ENCODE measurements at places on chromosomes 12 and 14.

DNA sequence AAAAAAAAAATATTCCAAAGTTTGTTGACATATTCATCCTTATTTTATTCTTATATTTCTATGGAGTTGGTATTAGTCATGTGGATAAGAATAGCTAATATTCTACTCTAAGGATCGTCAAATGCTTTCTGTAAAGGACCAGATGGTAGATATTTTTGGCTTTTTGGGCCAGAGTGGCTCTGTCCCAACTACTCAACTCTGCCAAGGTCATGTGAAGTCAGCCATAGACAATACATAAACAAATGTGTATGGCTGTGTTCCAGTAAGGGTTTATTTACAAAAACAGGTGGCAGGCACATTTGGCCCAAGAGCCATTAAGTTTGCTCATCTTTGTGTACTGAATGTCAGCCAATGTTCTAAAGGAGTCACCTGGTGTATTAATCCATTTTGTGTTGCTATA, 131.8 kb downstream of the TBX5 start:
- DNase-seq: no peak

DNA sequence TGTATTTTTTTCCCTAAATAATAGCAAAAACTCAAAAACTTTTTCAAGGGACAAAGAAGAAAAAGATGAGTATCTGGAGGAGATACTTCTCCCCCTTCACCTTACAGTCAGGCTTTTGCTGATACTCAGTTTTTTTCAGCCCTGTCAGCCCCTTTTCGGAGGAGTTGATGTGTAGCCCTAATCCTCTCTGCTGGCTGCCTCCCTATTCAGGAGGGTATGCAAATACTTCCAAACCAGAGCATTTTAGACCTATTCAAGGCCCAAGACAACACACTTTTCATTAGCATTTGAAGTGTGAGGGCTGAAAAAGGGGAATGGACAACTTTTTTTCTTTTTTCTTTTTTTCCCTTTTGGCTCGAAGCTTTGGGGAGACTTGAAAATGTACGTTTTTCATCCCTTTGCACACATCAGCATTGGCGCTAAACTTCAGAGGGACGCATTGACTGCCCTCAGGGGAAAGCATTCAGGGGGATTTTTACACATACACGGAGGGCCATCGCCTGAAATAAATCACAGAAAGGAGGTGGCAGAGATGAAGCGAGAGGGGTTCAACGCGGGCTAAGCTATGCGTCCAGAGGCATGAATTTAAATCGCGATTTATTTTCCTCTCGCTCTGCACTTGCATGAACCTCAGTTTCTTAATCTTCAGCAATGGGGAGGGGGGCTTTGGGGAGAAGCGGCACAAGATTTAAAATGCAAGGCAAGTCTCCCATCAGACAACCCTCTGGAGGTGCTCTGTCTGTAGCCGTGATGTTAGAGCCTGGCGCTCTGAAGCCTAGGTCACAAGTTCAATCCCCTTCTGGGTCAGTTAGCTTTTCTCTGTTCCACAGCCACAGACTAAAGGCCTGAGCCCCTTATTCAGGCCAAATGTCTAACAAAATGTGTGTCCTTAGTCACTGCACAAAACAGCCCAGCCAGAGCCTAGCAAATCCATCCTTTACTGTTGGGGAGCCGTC, 86.3 kb downstream of the ASCL1 start:
- DNase-seq: no peak

GRCh38 chr12:1946296-1946695, 27.8 kb upstream of the CACNA2D4 start:
- DNase-seq: no peak

DNA sequence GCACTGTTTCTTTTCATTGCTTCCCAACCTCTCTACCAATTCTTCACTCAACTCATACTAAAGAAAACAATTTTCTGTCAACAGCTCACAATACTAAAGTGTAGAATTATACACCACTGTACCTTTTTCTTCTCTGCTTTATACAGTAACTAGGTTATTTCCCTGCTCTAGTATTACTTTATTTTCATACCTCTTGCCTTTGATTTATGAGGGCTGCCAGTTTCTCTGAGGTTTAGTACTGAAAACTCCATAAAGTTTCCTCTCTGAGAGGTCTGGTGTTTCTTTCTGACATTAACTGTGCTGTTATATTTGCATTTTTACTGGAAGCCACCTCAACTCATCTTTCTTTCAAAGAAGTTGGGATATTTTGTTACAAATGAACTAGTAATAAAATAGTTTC, 63.0 kb upstream of the GRIP1 start:
- no peak for DNase-seq

DNA sequence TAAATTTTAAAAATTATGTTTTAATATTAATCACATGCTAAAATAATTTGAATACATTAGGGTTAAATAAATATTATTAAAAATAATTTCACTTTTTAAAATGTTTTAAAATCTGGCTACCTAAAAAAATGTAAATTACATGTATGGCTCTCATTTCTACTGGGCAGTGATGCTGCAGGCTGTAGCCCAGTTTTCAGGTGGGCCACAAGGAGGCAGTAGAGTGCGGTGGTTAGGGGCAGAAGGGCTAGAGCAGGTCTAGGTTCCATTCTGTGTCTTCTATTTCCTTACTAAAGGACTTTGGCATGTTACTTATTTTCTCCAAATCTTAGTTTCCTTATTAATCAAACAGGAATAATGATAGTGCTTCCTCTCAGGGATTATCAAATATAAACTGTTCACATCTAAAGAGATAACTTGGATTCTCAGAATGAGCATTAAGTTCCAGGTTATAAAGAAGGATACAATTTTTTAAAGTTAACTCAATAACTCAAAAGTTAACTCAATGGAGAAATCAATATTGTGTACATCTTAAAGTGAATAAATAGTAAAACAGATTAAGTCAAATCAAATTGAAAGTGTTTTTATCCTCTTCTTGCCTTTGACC, 54.9 kb upstream of the OVCH1 start:
- DNase-seq: peak; percentile 21

GRCh38 chr12:22283006-22283506, 51.5 kb downstream of the ST8SIA1 start:
- DNase-seq: no peak

DNA sequence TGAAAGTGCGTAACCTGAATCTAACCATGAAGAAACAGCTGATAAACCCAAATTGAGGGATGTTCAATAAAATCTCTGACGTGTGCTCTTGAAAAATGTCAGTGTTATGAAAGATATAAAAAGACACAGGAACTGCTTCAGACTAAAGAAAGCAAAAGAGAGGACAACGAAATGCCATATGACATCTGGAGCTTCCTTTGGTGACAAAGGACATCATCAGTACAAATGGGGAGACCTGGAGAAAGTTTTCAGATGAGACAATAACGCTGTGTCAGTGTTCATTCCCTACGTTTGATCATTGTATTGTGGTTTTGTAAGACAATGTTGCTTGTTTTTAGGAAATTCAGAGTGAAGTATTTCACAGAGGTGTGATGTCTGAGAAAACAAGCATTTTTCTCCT, 125.9 kb upstream of the MAP1LC3B2 start:
- no peak for DNase-seq

GRCh38 chr14:32584079-32584478, 255.0 kb downstream of the AKAP6 start:
- DNase-seq: no peak

GRCh38 chr12:84046859-84047258, 865.7 kb downstream of the SLC6A15 start:
- no peak for DNase-seq

DNA sequence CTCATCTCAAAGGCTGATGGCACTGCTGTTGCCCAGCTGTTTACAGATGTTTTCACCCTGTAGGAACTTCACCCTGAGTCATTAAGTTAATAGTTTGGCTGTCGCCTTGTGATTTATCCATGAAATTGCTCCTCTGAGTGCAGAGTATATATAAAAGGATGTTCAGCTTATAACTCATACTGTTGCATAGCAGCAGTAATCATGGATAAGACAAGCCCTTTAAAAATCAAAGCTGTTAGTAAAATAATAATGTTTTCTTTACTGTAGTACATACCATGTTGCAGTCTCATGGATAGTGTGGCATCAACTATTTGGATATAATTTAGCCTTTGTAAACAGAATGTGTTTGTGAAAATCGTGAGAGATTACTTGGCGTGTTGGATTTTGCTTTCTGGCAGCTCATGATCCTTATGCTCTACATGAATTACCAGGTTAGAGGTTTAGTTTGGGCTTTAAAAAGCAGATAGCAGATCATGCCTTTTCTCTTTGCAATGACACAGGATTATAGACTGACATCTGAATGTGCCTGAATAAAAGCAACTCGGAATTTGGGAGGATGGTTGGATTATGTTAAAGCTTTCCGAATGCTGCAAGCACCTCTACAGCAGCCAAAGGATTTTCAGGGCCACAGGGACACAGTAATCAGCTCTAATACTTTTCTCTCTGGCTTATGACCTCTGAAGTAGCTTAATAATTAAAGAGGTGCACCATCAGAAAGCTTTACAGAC, 279.7 kb upstream of the ATP2B1 start:
- DNase-seq: no peak

DNA sequence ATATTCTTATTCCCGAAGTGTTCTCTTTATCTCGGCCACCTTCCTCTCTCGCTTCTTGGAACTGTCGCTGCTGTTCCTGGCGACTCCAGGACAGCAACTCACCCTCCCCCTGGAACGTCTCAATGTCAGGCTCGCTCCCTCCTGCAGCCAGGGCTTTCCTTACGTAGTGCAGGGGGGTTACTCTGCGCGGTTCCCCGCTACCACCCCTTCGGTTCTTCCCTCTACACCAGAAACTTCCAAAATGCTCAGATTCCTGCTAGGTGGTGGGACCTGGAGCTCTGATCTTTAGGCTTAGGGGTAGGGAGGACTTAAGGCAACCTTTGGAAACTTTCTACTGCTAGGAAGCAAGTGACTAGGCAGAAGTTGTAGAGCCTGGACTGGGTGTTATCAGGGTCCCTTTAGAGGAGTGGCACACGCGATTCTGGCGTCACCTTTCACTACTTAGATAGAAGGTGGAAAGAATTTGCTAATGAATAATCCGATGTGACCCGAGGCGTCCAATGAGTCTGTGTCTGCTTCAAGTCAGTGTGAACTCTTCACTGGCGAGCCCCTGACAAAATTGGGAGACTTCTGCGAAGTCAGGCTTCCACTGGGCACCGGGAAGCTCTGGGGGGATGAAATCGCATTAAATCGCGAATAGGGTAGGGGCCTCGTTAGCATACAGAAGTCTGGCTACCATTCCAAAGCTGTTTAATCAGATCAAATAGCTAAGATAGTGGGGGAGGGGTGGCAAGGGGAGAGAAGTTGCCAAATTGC, 900 bp upstream of the DPF3 start:
- no peak for DNase-seq

DNA sequence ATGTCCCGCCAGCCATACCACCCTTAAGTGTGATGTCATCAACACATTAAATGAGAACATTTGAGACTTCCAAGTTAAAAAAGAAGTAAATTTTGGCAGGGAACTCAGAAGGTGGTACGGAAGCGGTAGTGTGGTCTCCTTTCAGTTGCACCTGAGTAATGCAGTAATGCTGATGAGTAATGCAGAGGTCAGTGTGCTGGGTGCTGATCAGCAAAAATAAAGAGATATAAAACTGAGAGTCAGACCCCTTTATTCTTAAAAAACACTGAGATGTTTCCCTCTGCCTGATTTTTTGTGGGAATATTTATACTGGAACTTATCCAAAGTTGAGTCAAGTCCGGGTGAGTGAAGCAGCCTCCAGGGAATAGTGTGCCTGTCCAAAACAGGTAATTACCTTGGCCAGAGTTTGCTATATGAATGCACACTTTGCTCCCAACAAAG, 370.6 kb upstream of the PRICKLE1 start:
- DNase-seq: no peak

- no peak for DNase-seq
Observed at GRCh38 chr12:75786070-75786469, 245.5 kb downstream of the PHLDA1 start.

- no peak for DNase-seq
Observed at GRCh38 chr14:51069055-51069454, 25.9 kb downstream of the TRIM9 start.

GRCh38 chr14:63508033-63508432, 35.1 kb downstream of the PPP2R5E start:
- no peak for DNase-seq

DNA sequence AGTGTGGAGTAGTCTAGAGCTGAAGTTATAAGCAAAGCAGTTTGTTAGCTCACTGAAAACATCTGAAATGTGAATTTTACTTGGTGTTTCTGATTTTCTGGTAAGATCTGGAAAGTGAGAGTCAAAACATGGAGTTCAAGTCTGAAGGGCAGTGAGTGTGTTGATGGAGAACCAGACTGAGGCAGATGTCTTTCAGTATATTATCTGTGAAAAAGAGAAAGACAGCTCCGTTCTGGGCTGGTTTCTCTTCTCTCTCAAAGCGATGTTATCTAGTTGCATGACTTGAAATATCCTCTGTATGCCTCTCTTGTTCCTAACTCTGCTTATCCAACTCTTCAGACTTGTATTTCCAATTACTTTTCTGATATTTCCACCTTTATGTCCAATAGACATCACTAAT, 381.9 kb upstream of the RGS6 start:
- no peak for DNase-seq

Measured in GM12891 (cell line).